T-helper 2 cell treated with Interferon-gamma antibody and Interleukin-4, amounts not matched to agents 100 ng/mL and 5 ng/mL, for 36 hours (primary cell): ENCODE measurements at places on chromosomes 3 and 15. TPM values are rescaled to one million over a fixed set of nuclear protein-coding genes. Genes with fewer than 3 reads are reported as not detected.

The LRRC2 gene
- total RNA-seq: 0.09 TPM in 1 of 2 replicates, not detected in the other

The DLG1 gene
- total RNA-seq: 72.5 and 75.4 TPM in 2 replicates

The DYNLT2B gene
- total RNA-seq: 19.8 and 20.4 TPM in 2 replicates

The ASB14 gene
- not detected in 2 replicates for total RNA-seq

The SOX14 gene
- not detected in 2 replicates for total RNA-seq

The SATB1 gene
- 258 and 270 TPM in 2 replicates for total RNA-seq

The SH3GL3 gene
- total RNA-seq: not detected in 2 replicates

The CXCR6 gene
- total RNA-seq: 9.3 and 10.3 TPM in 2 replicates

The CPN2 gene
- not detected in 2 replicates for total RNA-seq

The PPP2R3A gene
- total RNA-seq: 0.20 TPM in 1 of 2 replicates, not detected in the other

The KLHL40 gene
- not detected in 2 replicates for total RNA-seq
